ENCODE measurements at places on chromosomes 11 and 22.

DNA sequence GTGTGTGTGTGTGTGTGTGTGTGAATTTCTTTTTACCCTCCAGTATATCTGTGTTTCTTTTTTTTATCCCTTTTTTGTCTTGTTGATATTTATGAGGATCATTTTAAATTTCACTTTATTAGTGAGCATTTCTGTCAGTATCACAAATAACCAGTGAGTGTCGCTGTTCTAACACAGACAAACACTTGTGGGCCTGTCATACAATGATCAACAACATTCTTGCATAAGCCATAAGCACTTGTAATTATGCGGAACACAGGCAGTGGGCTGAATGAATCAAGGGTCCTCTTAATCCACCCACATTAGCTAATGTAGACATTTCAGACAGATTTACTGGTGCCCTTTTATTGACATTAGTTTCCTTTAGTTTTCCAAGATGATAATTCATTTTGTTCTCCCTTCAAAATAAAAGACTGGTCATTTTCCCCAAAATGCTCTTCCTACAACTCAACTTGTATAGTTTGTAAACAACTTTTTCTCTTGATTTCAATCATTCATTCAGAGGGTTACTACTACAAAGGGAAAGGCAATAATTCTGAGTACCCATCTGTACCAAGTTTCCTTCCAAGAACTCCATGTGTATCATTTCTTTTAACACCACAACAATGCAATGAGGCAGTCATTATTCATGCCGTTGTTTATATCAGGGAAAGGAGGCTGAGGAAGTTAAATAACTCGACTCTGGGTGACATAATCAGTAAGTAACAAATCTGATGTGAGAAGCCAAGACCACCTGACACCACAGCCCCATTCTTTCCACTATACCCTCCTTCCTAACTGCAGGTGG lies 34.5 kb upstream of the ANO3 start:
- DNase-seq: peak; percentile 39

GRCh38 chr11:58596621-58597020 lies 17.8 kb downstream of the ZFP91 start:
- no peak for DNase-seq

DNA sequence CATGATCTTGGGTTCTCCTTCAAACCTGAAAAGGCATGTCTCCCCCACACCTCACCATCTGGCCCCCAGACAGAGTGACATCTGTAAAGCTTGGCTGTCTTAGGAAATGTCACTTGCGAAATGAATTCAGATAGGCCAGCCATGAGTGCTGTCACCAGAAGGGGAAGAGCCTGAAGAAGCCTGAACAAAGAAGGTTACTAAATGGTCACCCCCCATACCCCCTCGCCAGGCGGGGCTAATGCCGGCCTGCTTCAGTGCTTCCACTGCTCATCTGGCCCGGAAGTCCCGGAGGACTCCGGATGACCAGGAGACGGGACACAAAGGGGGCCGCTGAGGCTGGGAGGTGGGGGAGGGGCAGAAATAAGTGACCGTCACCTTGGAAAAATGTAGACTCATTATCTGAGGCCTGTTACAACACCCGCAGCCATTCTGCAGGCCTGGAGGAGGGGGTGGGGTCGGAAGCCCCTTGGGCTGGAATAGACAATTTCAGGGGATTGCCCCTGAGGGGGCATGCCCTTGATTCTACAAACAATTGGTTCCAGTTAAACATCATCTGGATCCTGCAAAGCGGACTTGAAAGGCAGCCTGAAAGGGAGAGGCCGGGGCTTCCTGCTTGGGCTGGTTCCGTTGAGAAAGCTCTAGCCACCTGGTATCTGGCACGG lies 43.2 kb downstream of the NAT10 start:
- no peak for DNase-seq

GRCh38 chr22:23403720-23404688 lies 176.1 kb downstream of the IGLL1 start:
- DNase-seq: no peak

DNA sequence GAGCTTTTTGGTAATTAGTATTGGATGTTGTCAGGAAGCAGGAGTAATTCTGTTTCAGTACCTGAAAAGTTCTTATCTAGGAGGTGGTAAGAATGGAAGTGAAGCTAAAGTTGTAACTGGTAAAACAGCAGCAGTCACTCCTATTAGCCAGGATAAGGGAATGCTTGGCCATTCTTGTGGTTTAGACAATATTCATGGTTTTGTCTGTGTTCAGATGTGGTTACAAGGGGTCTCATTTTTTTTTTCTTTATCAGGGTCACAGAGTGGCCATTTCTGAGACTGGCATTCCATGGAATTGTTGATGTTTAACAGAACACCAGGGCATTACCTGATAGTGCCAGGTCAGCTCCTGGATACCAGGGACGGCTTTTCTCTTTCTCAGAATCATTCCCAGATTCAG lies 23.8 kb downstream of the TAF1D start:
- no peak for DNase-seq

DNA sequence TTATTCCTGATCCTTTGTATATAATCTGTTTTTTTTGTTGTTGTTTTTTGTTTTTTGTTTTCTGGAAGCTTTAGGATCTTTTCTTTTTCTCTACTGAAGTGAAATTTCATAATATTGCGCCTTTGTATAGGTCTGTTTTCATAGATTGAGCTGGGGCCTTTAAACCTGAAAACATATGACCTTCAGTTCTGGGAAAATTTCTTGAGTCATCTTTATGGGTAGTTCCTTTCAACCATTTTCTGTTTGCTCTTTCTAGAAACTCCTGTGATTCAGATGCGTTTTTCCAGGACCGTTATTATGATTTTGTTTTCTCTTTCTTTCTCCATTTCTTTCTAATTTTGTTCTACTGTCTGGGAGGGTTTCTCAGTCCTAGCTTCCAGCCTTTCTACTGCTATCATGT lies 43.7 kb downstream of the BSX start:
- no peak for DNase-seq

DNA sequence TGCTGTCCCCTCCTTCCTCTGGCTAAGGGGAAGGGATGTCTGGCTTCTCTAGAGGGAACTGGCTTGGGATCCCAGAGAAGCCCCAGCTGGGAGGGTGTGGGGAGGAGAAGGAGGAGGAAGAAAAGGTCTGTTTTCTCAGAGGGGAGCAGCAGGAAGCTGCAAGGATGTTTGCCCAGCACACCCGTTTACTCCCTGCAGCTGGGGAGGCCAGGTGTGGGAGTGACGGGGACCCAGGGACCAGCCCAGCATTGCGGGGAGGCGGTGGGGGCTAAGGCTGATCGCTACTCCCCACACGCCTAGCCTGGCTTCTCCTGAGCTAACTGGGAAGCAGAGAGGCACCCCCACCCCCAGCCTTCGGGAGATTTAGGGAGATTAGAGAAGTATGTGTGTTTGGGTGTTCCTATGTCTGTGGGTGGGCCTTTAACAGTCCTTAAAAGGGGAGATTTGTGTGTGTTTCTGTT lies 3.9 kb downstream of the CREB3L1 start:
- no peak for DNase-seq

DNA sequence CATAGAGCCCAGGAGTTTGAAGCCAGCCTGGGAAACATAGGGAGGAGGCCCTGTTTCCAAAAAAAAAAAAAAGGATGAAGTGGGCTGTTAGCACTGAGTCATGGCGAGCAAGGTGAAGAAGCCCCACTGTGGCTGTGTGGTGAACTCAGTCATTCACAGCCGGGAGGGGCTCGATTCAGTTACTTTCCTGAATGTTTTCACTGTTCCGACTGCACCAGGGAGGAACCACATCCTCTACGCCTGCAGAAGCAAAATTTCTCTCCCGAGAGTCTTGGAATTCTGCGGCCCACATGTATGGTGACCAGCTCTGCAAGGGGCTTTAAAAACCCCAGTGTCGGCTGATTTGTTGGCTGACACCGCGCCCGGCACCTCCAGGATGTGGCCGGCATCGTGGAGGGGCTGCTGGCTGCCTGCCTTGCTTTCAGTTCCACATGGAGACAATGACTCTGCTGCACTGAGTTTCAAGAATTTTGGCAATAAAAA lies 27.8 kb upstream of the GRAMD4 start:
- peak; percentile 13 for DNase-seq

GRCh38 chr11:12989428-12990161 lies 19.5 kb upstream of the RASSF10 start:
- DNase-seq: no peak

GRCh38 chr22:37818409-37819104 lies 4.6 kb upstream of the GALR3 start:
- no peak for DNase-seq

DNA sequence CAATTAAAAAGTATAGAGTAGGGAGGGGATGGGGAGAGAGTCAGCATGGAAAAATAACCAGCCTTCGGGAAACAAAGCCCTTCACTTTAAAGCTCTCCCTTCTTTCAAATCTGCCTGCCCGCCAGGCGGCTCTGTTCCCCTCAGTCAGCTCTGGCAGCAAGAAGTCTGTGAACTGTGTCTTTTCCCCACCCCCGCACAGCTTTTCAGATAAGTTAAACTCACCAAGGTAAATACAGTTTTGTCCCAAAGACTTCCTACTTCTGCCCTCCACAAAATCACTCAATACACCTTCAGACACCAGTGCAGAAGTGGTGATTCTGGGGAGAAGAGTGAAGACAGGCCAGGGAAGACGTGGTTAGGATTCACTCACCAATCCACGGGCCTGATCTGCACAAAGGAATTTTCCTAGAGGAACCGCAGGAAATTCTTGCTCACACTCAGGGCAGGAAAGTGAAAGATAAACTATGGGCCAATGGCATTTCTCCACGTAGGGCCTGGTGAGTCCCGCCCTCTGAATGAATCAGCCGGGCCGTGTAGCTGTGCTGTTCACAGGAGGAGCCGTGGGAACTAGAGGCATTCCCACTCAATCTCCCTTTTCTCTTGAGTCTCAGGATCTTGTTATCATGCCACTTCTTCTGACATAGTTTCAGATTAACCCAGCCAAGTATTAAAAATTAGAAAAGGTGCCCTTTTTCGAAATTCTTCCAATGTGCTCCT lies at the start of gene TRIM5:
TRIM5 (minus strand) TSS at position 429 of the 717 bp plus-strand sequence. CDS start 4,897 bp downstream, outside the sequence.
- DNase-seq: peak; percentile 95

DNA sequence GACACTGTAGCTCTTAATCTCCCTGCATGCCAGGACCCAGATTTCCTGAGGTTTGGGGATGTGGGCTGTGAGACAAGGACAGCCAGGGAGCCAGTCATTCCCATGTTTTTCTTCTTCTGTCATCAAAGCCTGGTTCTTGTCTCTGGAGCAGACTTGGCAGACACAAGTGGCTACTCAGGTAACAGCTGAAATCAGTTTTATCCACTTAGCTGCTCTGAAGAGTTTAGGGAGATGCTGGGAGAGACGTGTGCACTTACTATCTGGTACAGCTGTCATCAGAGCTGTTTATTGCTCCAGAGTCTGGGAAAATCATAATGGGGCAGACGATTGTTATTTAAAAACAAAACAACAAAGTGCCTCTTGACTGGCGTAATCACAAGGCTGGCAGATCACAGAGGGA lies 56.6 kb downstream of the CSNK2A3 start:
- no peak for DNase-seq

- DNase-seq: no peak
These were observed 311.4 kb downstream of the DYNC2H1 start for GRCh38 chr11:103420593-103420992.

- no peak for DNase-seq
These were observed 649 bp upstream of the NR1H3 start for GRCh38 chr11:47257177-47257516.

GRCh38 chr11:129785383-129786111 lies 30.1 kb upstream of the TMEM45B start:
- no peak for DNase-seq

GRCh38 chr11:69773626-69774353 lies 1.4 kb downstream of the FGF4 start:
- DNase-seq: no peak

DNA sequence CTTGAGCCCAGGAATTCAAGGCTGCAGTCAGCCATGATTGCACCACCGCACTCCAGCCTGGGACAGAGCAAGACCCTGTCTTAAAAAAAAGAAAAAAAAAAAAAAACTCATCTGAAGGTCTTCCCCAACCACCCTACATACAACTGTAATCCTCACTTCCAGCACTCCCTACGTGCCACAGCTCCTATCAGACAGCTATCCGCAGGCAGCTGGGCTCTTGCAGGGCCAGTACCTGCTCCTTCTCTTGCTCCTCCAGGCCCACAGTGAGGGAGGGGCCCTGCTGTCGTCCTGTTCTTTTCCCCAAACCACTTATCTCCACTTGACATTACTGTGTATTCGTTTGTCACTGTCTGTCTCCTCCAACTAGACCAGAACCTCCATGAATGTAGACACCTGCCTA lies 156.1 kb upstream of the NECTIN1 start:
- DNase-seq: no peak

DNA sequence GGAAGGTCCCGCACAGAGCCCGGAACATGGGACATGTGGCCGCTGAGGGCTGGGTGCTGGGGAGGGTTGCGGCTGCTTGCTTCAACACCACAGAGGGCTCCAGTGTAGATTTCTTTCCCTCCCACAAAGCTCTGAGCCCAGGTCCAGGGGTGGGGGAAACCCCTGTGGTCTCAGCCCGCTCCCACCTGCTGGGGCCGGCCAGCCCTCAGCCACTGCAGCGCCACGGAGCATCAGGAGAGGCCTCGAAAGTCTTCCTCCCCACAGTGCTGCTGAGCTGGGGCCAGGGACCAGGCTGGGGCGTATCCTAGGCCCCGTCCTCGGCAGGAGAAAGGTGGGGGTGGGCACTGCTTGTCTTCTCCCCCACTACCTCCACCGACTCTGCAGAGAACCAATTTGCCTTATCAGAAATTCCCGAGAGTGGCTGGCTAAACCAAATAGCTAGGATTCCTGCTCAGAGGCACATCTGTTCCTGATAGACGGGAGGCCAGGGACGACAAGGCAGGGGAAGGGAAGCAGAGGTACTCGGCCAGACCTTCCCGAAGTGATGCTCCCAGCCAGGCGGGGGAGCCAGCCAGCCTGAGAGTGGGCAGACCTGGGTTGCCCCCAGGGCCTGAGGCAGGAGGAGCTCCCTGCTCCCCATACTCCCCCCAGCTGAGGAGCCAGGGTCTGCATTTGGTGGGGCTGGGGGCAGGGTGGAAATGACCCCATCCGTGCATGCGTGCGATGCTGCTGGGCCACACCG lies 18.7 kb downstream of the IGF2 start:
- no peak for DNase-seq

- no peak for DNase-seq
These were observed 332.2 kb downstream of the LUZP2 start for GRCh38 chr11:24828938-24829605.

GRCh38 chr11:2507212-2507901 lies 62.5 kb downstream of the KCNQ1 start:
- no peak for DNase-seq

DNA sequence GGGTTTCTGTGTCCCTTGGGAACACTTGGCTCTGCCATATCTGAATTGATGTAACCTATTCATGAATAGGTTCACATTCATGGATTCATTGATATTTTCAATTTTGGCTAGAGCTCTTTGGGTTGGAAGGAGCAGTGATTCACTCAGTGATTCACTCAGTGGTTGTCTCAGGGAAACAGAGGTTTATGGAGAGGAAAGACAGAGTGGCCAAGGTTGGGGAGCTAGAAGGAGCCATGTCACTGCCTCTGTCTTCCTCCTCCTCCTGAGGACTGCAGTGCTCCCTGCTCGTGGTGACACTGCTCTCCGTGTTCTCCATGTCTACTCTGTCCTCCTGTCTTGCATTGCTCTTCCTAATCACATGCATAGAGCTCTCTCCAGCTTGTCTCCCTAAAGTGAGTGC lies 17.4 kb downstream of the CEP164 start:
- no peak for DNase-seq

Measured in AG04450 (cell line).